ENCODE measurements at places on chromosomes 16 and 17.

DNA sequence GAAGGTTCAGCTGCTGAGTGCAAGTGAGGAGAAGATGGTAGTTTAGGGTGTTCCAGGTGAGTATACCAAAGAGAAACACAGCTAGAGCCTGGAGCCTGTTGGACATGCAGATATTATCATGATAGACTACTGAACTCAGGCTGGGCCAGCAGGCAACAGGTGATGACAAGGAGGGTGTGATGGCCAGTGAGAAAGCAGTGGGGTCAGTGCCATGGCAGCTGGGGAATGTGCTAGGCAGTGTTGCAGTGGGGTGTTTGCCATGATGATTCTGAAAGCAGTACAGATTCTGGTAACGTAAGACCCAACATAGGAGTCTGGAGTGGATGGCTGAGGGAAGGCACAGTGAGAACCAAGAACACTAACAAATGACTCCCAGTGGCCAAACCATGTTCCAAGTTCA lies 57.4 kb downstream of the SHISA6 start:
- no peak for DNase-seq

DNA sequence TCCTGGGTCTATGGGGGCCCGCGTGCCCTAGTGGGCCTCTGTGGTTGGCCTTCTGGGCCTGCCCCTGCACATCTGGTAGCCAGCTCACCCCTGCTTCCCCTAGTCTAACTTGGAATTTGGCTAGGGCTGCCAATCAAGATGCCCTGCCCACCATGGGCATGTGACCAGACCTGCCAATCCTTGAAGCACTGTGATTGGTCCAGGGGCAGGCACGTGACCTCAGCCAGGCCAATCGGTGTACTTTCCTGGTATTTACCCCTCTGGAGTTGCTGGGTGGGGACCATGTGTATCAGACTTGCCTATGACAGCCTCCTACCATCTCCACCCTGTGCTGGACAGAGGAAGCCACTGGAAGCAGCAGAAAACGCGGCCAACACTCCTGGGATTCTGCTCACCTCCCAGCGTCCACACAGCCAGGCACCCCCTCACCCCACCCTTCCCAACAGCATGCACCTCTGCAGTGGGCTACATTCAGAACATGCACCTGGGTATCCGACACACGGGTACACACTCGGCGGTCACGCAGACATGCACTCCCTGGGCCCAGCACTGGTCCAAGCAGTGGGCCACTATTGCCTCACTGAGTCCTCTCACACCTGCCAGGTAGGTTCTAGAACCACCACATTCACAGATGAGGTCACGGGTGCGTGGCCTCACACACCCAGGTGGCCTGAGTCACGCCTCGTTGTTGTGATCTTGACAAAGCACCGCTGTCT lies 96.9 kb downstream of the RBFOX3 start:
- DNase-seq, result no peak

GRCh38 chr17:1533661-1534325 lies 17.4 kb upstream of the INPP5K start:
- DNase-seq, result no peak

GRCh38 chr16:50876263-50876662 lies 134.4 kb downstream of the CYLD start:
- DNase-seq, result no peak

Measured in fibroblast of skin of right quadriceps (primary cell).